ENCODE measurements at places on chromosomes 7 and 10. TPM values are rescaled to one million over a fixed set of nuclear protein-coding genes. Genes with fewer than 3 reads are reported as not detected.

Gene AGR2
- total RNA-seq, result 11.5 TPM

Gene EEPD1
- 2.1 TPM for total RNA-seq

Gene PDZD8
- total RNA-seq, result 33.8 TPM

Gene GDF2
- not detected for total RNA-seq

Gene EN2
- under 0.01 TPM for total RNA-seq

Gene CREB5
- total RNA-seq, result 6.5 TPM

Gene PLAU
- total RNA-seq, result 90.2 TPM

Gene DGKI
- total RNA-seq, result under 0.01 TPM
